ENCODE measurements at places on chromosomes 1 and 21.
A peak's percentile ranks its signal among the peaks of the same experiment; 100 is the strongest.

GRCh38 chr1:31723828-31724359 lies 20.1 kb upstream of the COL16A1 start:
- no peak for DNase-seq

- DNase-seq: no peak
Observed at GRCh38 chr1:171247501-171247900, 793 bp upstream of the FMO1 start.

DNA sequence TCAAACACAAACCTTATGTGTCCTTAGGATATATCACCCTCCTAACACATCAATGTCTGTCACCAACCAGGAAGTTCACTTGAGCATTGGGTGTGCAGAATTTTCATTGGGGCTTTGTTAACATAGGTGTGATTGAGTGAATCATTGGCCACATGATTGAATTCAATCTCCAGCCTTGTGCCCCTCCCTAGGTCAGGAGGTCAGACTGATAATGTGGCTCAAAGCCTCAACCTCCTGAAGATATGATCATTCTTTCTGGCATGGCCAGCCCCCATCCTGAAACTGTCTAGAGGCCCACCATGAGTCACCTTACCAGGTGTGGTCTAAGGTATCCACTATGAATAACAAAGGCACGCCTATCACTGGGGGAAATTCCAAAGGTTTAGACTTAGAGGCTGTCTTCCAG lies 90.1 kb downstream of the PKN2 start:
- DNase-seq: no peak

DNA sequence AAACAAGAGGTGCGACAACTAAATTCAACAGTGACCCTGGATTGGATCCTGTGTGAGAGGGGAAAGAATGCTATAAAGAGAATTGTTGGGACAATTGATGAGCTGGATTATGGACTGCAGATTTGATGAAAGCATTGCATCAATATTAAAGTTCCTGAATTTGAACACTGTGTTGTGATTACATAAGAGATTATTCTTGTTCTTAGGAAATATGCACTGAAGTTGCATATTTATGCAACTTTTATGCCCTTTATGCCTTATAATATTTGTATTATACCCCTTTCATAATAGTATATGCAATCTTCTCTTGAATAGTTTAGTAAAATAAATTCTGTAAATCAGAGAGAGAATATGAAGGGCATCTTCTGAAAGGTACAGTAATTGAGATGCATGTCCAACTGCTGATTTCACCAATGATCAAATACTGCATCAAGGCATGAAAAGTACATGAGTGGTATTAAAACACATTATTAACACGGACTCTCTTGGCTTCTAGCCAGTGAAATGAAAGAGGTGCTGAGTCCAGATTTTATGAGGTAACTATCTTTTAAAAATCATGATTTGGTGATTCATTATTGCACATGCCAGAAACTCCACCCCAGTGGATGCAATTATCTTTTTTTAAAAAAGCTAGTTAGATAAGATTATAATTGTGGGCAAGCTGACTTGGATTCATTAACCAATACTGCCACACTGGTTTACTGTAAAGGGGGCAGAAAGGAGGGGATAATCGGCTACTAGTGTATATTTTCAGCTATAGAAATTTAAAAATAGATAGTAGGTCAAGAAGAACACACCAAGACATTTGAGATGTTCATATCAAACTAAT lies 19.9 kb upstream of the LPAR3 start:
- no peak for DNase-seq

- DNase-seq: no peak
Observed at GRCh38 chr1:178487070-178487615, 9.6 kb downstream of the CLEC20A start.

- no peak for DNase-seq
Observed at GRCh38 chr1:200751717-200752116, 13.0 kb downstream of the CAMSAP2 start.

DNA sequence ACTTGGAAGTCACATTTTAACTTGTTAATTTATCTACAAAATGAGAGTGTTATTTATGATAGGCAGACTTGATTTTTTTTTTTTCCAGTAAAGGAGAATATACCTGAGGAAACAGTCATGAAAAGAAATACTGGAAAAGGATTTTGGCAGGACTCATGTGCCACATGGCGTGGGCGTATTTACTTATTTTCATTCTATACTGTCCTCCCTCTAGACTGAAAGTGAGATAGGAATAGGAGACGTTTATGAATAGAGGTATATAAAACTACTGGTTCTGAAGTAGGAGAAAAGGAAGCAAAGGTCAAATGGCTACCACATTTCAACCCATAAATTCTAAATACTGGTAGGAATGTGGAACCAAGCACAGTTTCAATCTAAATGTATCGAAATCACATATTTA lies 94.8 kb upstream of the MPC2 start:
- DNase-seq: no peak

- DNase-seq: no peak
Observed at GRCh38 chr1:204115116-204115515, 36.7 kb downstream of the ETNK2 start.

DNA sequence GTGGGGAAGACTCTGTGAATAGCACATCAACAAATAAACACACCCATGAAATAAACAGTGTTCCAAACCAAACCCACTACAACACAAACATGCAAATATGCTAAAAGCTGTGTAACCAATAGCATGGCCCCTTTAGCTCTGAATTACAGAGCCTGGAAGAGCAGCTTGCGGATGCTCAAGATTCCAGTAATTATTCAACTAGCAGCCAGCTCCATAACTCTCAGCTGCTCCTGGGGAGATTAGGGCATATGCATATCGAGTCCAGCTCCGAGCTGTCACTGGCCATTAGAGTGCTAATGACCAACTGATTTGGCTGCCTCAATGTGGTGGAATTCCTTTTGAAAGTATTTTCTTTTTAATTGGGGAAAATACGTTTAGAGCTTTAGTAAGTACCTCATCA lies 207.1 kb downstream of the HHAT start:
- no peak for DNase-seq

DNA sequence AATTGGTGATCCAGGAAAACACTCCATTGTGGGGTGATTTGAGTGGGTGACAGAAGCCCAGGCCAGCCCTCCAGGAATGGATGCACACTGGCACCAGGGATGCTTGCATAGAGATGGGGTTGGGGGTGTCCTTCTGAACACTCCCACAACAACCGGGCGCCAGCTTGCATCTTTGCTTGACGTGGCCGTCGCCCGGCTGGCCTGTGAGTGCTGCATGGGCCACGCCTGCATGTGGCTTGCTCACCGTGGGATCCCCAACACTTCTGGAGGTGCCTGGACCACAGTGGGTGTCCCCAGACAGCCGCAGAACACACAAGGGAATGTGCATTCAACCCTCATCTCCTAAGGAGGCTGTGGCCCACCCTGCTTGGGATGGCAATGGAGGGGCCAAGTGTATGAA lies 55.1 kb downstream of the SIK1 start:
- no peak for DNase-seq

GRCh38 chr1:245420926-245421325 lies 266.1 kb downstream of the KIF26B start:
- no peak for DNase-seq

- DNase-seq: no peak
Observed at GRCh38 chr1:9207715-9208114, 26.9 kb upstream of the H6PD start.

DNA sequence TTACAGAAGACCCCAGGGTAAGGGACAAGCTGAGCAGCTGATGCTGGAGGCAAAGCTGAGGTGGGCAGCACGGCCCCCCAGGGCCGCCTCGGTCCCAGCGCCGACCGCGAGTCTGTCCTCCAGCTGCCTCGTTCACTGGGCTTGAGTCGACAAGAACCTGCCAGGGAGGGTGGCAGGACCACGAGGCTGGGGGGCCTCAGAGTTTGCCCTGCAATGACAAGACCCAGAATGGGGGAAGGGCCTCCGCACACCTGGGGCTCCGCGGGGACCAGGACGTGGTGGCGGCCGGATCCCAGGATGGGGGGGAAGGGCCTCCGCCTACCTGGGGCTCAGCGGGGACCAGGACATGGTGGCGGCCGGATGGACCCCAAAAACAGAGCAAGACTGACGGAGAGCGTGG lies 53.9 kb upstream of the COL18A1 start:
- DNase-seq: no peak

- DNase-seq: no peak
Observed at GRCh38 chr1:165543532-165544438, at the start of gene LRRC52. Gene LRRC52, plus strand, starts transcription at chr1:165544000. Its CDS starts 297 bp downstream, at chr1:165544297.

DNA sequence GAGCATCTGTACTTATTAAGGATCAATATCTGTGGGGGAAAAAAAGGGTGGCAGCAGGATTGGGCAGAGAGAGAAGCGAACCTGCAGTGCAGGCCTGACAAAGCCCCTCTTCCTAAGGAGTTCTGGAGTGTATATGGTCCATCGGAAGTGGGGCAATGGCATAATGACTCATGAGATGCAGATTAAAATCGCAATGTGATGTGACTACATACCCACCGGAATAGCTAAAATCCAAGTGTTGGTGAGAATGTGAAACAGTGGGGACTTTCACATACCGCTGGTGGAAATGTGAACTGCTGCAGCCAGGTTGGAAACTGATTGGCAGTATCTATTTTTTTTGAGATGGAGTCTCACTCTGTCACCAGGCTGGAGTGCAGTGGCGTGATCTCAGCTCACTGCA lies 8.2 kb upstream of the CREG1 start:
- DNase-seq: no peak

GRCh38 chr1:33535334-33535733 lies 62.9 kb downstream of the ZSCAN20 start:
- DNase-seq: no peak

- DNase-seq: no peak
Observed at GRCh38 chr1:152410599-152410998, 3.5 kb downstream of the CRNN start.

- DNase-seq: no peak
Observed at GRCh38 chr1:32208891-32209328, at the start of gene DCDC2B. Gene DCDC2B, plus strand, starts transcription at chr1:32209089. Its CDS starts 5 bp downstream, at chr1:32209094.

GRCh38 chr1:214657299-214657698 lies 54.3 kb downstream of the CENPF start:
- DNase-seq: no peak

DNA sequence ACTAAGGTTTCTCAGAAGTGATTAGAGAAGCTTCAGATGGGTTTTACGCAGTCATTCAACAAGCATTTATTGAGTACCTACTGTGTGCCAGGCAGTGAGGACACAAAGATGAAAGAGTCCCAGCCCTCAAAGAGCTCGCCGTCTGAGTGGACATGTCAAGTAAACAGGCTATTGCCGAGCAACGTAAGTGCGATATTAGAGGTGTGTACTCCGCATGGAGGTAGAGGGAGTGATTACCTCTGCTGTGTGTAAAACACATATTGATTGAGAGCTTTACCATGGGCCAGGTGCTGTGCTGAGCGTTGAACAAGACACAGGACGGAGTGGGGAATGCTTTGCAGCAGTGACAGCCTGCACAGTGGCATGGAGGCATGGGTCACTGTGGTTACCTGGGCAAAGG lies 49.5 kb upstream of the GPR37L1 start:
- DNase-seq: no peak

- DNase-seq: peak; percentile 22
Observed at GRCh38 chr1:201709564-201710295, 119.2 kb upstream of the IPO9 start.

- DNase-seq: no peak
Observed at GRCh38 chr1:169460191-169460833, 25.4 kb downstream of the SLC19A2 start.

DNA sequence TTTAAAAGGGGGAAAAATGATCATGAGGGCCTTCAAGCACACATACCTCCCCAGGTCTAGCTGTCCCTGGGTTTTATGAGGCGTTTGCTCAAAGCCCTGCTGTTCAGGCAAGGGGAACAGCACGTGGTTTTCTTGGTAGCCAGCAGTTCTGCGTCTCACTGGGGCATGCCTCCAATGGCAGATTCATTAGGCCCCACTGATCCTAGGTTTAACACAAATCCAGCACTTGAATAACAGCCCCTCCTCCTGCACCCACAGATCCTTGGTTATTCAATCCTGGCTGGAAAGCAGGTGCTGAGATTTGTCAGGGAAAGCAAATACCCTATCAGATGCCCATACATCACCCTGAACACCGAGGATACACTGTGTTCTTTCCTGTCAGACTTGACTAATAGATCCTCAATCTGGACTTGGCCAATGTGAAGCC lies 106.4 kb downstream of the ZC3H11B start:
- no peak for DNase-seq

- DNase-seq: no peak
Observed at GRCh38 chr1:230277201-230278025, 148.7 kb downstream of the PGBD5 start.

GRCh38 chr1:227369102-227369760 lies 50.9 kb upstream of the CDC42BPA start:
- no peak for DNase-seq

DNA sequence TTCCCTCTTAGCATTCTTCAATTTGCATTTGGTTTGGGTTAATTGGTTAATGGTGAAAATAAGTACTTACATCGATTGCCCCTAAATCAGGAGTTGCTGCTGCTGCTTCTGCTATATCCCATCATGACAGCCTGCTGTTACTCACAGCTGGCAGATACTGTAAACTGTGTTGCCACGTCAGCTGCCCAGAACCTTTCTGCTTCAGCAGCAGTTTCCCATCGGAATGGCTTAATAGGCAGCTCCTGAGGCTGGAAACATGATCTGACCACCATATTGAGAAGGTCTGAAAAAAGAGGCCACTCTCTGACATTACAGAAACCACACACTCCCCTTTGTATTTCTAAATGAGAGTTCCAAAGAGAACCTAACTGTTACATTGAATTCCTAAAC lies 14.3 kb upstream of the SEC16B start:
- no peak for DNase-seq

GRCh38 chr1:201518071-201518470 lies 11.1 kb upstream of the CSRP1 start:
- no peak for DNase-seq

GRCh38 chr1:66732407-66733166 lies 19.7 kb upstream of the DYNLT5 start:
- no peak for DNase-seq

GRCh38 chr1:32886004-32886827 lies at the start of gene HPCA:
Gene HPCA, plus strand, starts transcription at chr1:32886491. Its CDS starts 2,408 bp downstream, at chr1:32888899.
- no peak for DNase-seq

- DNase-seq: no peak
Observed at GRCh38 chr21:35198565-35198964, 149.5 kb upstream of the RUNX1 start.

DNA sequence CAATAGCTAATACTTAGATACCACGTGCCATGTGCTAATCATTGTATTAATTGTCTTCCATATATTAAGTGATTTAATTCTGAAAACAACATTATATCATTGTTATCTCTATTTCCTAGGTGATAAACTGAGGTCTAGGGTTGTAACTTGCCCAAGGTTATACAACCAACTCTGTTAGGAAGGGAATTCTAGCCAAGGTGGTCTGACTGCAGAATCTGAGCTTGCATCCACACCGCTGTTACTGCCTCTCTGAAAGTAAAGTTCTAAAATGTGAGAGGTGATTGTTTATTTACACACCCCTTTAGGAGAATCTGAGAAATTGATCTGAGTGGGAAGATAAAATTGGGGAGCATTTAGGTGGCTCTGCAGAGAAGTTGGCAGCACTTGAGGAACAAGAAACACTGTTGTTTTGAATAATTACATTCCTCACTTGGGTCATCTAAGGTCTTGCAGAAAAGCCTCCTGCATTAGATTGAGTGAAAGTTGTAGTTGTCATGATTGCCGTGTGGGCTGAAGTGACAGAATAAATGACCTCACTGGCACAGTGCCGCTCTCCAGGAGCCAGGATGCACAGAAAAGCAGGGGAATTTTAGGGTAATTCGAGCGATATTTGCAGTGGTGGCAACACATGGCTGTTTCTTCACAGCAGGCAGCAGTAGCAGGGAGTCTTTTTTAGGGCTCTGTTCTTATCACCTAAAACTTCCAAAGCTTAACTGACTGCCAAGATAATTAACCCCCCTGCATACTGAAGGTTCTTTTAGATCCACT lies 121.7 kb downstream of the ADGRL4 start:
- no peak for DNase-seq

- DNase-seq: no peak
Observed at GRCh38 chr1:152035539-152036266, 1.1 kb downstream of the S100A11 start.

All from stimulated activated CD8-positive, alpha-beta memory T cell treated with anti-CD3 and anti-CD28 coated beads, Interleukin-4, amount 100 ng/mL, for 1 hour (primary cell).